Lung (tissue), 17 donors: ENCODE measurements at places on chromosomes 7 and 10.

GRCh38 chr10:57696641-57697040 is 571.1 kb downstream of the IPMK start:
- peak; percentile 51 for DNase-seq

- peak; percentile 94 for DNase-seq
Observed at GRCh38 chr7:91945476-91945875, 4.8 kb downstream of the AKAP9 start.

- peak; percentile 64 for DNase-seq
Observed at GRCh38 chr7:46486256-46487206, 565.5 kb upstream of the IGFBP3 start.

DNA sequence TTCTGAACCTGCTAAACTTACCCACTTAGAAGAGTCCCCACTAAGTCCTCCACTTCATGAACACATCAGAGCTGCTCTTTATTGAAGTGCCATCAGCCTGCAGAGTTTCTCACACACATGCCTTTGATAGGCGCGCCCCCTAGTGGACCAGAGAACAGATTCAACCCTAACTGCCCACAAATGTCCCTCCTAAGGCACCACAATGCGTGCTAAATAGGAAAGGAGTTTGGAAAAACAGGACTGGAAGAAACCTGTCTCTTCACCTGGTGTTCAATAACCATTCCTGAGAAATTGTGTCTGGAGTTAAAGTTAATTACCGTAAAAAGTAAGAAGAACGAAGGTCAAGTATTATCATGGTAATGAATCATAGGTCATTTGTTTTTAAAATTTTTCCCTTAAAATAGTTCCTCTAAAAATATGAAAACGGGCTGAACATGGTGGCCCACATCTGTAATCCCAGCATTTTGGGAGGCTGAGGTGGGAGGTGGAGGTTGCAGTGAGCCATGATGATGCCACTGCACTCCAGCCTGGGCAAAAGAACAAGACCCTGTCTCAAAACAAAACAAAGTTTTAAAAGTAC is 249.7 kb downstream of the ELMO1 start:
- peak; percentile 90 for DNase-seq

DNA sequence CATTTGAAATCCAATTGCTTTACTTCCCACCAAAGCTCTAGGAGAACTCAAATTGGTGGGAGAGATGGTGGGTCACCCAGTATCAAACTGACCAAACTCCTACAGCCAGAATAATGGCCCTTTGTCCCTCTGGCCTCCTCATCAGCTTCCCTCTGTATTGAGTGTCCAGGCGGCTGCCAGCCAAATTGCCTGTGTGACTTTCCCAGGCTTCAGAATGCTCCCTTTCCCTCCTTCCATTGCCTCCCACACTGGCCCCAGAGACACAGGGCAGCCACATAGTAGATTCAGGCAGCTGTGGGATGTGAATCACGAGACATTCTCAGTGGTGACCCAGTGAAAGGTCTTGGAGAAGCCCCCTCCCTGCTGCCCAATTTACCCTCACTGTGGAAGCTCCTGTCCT is 12.7 kb upstream of the VDAC2 start:
- no peak for DNase-seq

- no peak for DNase-seq
Observed at GRCh38 chr10:50874723-50875122, 10.7 kb downstream of the A1CF start.

DNA sequence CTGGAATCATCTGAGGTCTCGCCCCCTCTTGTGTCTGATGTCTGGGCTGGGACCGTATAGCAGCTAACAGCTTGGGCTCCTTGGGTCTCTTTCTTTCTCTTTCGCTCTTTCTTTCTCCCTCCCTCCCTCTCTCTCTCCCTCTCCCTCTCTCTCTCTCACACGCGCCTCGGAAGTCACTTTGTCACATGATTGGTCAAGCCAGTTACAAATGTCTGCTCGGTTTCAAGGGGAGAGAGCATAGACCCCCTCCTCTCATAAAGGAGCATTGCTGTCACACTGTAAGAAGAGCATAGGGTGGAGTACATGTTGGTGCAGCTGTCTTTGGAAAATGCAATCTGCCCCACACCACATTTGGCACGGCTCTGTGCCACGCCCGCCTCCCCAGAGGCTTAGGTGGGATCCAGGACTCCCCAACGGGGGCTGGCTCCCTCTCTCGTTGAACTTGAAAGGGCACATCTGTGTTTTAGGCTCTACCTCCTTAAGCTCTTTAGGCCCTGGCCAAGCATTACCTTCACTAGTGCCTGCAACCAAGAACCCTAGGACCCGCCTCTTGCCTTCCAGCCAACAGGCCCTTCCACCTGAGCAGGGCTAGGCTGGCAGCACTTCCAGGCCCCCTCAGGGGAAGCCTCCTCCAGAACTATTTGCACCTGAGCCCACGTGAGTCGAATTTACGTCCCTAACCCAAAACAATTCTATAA is 61.9 kb upstream of the CACUL1 start:
- DNase-seq = no peak

DNA sequence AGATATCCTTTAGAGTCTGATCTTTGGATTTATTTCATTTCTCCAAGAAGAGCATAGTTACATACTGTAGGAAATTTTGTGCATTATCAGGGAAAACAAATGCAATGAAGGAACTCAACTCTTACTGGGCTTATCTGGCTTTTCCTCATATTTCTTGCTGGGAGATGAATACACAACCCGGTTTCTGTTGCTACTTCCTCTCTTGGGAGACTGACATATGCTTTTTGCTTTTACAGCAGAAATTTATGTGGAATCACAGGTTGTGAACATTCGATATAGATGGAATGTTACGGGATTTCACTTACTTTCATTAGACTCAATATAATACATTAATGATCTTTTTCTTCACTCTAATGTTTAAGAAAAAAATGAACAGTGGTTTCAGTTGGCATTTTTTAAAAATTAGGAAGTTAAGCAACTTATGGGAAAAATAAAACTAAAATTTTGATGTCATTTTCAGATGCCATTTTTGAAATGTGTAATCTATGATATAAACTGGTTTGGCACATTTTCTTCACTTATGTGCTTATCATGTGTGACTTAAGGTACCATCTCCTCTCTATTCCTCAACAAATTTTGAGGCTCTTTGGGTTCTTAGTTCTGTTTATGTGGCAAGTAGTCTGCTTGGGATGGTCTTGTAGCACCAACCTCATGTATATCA is 7.1 kb downstream of the SND1 start:
- no peak for DNase-seq

GRCh38 chr7:101784292-101785127 is 32.9 kb upstream of the CUX1 start:
- no peak for DNase-seq

DNA sequence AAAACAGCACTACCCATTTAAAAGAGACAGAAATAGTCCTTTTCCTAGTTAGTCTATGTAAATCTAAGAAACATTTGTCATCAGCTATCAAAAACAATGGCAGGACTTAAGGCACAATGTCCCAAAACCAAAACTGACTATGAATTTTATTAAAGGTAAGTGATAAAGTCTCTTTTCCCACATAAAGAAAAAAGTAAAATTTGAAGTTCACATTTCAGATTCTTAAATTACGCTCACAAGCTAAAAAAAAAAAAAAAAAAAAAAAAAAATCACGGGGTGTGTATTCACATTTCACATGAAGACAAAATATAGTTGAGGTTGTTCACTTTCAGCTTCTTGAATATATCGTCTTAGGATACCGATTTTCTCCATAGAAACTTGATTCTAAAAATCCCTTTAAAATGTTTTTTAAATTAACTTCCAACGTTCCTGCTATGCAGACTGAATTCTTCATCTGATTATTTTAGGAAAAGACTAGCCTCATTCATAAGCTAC is 1.6 kb downstream of the P4HA1 start:
- no peak for DNase-seq

- peak; percentile 33 for DNase-seq
Observed at GRCh38 chr7:40795607-40796006, 660.8 kb downstream of the SUGCT start.

GRCh38 chr7:37212556-37212955 is 236.1 kb downstream of the ELMO1 start:
- peak; percentile 97 for DNase-seq

DNA sequence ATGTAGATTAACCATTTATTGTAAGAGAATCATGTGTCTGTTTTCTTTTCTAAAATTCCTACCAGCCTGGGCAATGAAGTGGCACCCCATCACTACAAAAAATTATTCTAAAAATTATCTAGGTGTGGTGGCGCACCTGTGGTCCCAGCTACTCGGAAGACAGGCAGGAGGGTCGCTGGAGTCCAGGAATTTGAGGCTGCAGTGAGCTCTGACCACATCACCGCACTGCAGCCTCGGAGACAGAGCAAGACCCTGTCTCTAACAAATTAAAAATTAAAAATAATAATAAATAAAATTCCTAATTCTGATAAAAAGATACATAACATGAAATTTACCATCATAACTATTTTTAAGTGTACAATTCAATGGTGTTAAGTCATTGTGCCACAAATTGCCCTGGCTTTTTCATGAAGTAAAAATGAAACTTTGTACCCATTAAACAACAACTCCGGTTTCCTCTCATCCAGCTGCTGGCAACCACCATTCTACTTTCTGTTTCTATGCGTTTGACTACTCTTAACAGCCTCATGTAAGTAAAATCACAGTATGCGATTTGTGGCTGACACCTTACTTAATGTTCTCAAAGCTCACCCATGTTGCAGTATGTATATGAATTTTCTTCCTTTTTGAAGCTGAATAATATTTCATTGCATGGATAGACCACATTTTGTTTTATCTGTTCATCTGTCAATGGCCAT is 20.6 kb upstream of the USP6NL start:
- DNase-seq = no peak
